ENCODE measurements at places on chromosomes 6 and 20. TPM values are rescaled to one million over a fixed set of nuclear protein-coding genes. Genes with fewer than 3 reads are reported as not detected.

DNA sequence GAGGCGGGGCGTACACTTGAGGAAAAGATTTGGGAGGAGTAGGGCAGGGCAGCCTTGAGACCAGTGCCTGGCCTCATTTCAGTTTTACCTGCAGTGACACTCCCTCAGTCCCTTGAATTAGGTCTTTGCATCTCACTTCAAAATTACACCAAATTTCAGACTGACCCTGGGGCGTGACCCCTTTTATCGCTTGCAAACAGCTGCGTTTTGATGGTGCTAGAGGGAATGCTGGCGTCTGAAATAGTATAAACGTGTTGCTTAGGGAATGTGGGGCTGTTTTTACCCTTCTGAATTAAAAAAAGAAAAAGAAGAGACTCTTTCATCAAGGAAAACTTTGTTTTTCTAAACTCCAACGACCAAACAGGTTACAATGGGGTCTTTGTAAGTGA, 21.0 kb downstream of the COL9A1 start:
- peak overlapping the region; percentile 43 for H3K4me3 ChIP-seq
- no peak for DNase-seq
- H3K36me3 ChIP-seq, result no peaks in the 10 kb centered on the region
- H3K4me1 ChIP-seq, result peaks cover 13% of the 10 kb centered on the region

DNA sequence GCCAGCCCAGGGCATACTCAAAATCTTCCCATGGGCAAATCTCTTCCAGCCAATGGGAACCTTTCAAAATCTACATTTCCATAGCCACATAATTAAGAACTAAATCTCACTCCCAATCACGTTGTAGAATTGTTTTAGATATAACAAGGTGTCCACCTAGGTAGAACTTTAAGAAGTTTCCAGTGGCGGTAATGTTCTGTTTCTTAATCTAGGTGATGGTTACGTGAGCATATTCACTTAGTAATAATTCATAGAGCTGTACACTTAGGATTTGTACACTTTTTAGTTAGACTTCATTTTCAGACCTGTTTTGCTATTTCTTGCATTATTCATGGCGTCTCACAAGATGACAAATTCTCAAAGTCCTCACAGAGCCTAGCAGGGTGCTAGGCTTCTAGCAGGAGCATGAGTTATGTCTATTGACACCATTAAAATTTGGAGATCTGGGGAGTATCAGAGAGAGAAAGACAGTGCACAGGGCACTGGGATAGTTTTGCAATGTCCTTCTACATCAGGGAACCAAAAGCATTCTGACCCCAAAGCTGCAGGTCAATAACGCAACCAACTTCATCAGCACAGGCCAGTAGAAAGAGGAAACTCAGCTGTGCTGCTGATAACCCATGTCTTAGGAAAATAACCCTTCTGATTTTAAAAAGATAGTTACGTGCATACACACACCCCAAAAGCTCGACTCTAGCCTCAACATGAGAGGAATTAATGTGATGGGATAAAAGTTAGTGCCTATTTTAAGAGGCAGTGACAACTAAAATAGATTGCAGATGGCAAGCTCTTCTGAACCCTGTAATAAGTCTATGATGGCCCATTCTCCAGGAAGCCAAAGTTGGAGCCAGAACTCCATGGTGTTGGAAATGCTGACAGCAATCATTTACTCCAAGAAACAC, 518.1 kb upstream of the JARID2 start:
- peaks cover 4% of the 10 kb centered on the region for H3K4me1 ChIP-seq
- no peaks in the 10 kb centered on the region for H3K36me3 ChIP-seq
- H3K27me3 ChIP-seq, result no peaks in the 10 kb centered on the region
- H3K4me3 ChIP-seq, result no peak overlapping the region

DNA sequence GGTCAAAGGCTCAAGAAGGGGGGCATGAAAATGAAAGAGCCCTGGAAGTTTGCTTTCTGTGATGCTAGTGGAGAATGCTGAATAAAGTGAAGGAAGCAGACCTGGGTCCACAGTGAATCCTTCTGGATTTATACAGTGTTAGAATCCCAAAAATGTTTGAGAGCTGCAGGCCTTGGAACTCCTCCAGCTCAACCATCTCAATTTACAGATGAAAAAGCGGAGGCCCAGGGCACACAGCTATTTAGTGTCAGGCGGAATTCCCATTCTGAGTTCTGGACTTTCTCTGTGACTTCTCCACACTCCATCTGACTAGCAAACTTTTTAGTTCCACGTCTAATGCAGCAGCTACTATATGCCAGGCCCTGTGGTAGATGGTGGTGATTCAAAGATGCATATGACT, 1.5 kb upstream of the PRSS35 start:
- no peak overlapping the region for H3K4me3 ChIP-seq
- DNase-seq, result no peak
- peaks cover 17% of the 10 kb centered on the region for H3K4me1 ChIP-seq
- H3K27ac ChIP-seq, result no peak overlapping the region

PNISR gene
- 60.9 TPM for total RNA-seq

DNA sequence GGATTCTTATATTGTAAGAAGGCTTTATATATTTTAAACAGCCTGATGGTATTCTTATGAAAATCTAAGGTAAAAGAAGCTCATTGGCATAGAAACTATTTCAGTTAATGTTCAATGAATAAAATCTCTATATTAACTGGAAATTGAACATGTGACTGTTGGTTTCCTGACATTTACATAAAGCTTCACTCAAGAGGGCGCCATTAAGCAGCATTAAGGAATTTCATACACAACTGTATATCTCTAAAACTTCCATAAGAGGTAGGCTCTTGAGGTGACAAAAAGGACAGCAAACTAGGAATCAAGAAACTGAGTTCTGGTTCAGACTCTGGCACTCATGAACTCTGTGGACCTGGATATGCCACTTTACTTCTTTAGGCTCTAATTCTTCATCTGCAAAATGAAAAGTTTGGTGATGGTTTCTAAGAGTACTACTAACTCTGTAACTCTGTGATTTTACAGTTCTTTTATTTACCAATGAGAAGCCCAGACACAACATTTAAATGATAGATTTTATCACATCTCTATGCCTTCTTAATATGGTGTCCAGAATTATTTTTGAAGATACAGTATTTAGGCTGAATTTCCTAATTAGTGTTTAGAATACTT, 147.5 kb downstream of the FLRT3 start:
- H3K27me3 ChIP-seq, result no peaks in the 10 kb centered on the region
- no peak overlapping the region for H3K27ac ChIP-seq
- no peaks in the 10 kb centered on the region for H3K4me1 ChIP-seq
- H3K4me3 ChIP-seq, result no peak overlapping the region
- H3K36me3 ChIP-seq, result no peaks in the 10 kb centered on the region

TFAP2B gene
- total RNA-seq, result not detected

CEP43 gene
- 7.7 TPM for total RNA-seq

- DNase-seq, result no peak
- H3K4me3 ChIP-seq, result no peak overlapping the region
- no peak overlapping the region for H3K27ac ChIP-seq
These were observed 454.6 kb upstream of the EYS start for GRCh38 chr6:66161546-66162108.

NKAIN2 gene
- total RNA-seq, result 0.13 TPM

DNA sequence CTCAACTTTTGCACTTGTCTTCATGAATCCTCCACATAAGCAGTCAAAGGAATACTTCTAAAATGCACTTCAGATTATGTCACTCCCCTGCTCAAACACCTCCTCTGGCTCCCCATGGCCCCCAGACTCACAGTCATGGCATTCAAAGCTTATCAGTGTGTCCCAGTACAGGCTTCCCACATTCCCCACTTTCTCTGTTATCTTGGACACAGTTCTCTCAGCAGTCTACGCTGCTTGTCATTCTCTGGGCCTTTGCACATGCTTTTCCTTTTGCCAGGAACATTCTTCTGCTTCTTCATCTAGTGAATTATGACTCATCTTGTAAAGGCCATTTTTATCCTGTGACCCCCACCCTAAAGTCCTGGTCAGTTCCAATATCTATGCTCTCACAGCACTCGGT, 31.8 kb downstream of the SLC13A3 start:
- H3K36me3 ChIP-seq, result no peaks in the 10 kb centered on the region
- H3K27ac ChIP-seq, result no peak overlapping the region
- no peaks in the 10 kb centered on the region for H3K4me1 ChIP-seq
- DNase-seq, result no peak

KLC4 gene
- total RNA-seq, result 22.9 TPM

- H3K27ac ChIP-seq, result no peak overlapping the region
- peak; percentile 89 for DNase-seq
- H3K27me3 ChIP-seq, result no peaks in the 10 kb centered on the region
- no peaks in the 10 kb centered on the region for H3K36me3 ChIP-seq
- peak overlapping the region; percentile 65 for H3K4me3 ChIP-seq
These were observed 1.3 kb upstream of the SLC35D3 start for GRCh38 chr6:136920671-136921380.

DNA sequence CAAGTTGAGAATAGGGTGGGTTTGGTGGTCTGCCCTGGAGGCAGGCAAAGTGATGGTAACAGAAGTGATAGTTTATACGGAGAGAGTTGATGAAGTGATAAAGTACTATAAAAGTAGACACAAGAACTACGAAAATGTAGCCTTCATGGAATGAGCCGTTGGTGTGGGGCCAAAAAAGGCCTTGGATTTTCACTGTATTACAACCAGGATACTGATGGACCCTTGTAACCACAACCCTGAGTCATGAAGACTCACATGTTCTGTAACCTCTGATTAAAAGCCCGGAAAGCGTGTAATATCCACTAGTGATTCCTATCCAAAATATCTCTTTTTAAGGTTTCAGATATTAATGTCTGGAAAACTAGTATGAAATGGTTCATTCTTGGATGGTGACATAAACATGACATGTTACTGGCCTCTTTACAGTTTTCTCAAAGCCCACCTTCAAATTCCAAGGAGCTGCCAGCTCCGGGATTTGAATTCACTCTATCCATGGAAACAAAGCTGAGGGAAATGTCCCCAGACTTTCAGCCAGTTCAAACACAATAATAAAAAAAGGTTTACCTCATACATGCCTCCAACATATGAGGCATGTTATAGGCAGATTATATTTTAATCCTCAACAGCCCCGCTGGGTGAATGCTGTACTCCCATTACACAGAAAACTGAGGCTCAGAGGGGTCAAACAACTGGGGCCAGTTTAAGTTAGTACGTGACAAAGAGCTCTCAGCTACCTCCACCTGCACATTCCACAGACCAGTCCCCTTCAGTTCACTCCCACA, 55.4 kb downstream of the MRPL14 start:
- H3K36me3 ChIP-seq, result no peaks in the 10 kb centered on the region
- no peak for DNase-seq
- peak overlapping the region; percentile 85 for H3K27ac ChIP-seq
- H3K4me3 ChIP-seq, result no peak overlapping the region

GRCh38 chr20:40265825-40266533, 423.1 kb downstream of the MAFB start:
- no peak overlapping the region for H3K27ac ChIP-seq
- no peaks in the 10 kb centered on the region for H3K27me3 ChIP-seq
- peak; percentile 74 for DNase-seq
- peaks cover 7% of the 10 kb centered on the region for H3K4me1 ChIP-seq

SEC63 gene
- total RNA-seq, result 24.2 TPM

- H3K36me3 ChIP-seq, result no peaks in the 10 kb centered on the region
- H3K27me3 ChIP-seq, result no peaks in the 10 kb centered on the region
- H3K27ac ChIP-seq, result no peak overlapping the region
These were observed 38.9 kb downstream of the RPP40 start for GRCh38 chr6:4964675-4965561.

- H3K4me1 ChIP-seq, result no peaks in the 10 kb centered on the region
- DNase-seq, result no peak
- no peaks in the 10 kb centered on the region for H3K36me3 ChIP-seq
- no peaks in the 10 kb centered on the region for H3K27me3 ChIP-seq
- H3K27ac ChIP-seq, result no peak overlapping the region
- no peak overlapping the region for H3K4me3 ChIP-seq
These were observed 236.3 kb upstream of the SOX4 start for GRCh38 chr6:21357262-21357661.

GRCh38 chr6:126761854-126762253, 356.6 kb upstream of the RSPO3 start:
- H3K4me3 ChIP-seq, result no peak overlapping the region
- H3K27ac ChIP-seq, result peak overlapping the region; percentile 66
- H3K27me3 ChIP-seq, result no peaks in the 10 kb centered on the region

- H3K27me3 ChIP-seq, result no peaks in the 10 kb centered on the region
- DNase-seq, result no peak
- H3K4me3 ChIP-seq, result no peak overlapping the region
- no peaks in the 10 kb centered on the region for H3K36me3 ChIP-seq
- H3K27ac ChIP-seq, result no peak overlapping the region
- H3K4me1 ChIP-seq, result peaks cover 13% of the 10 kb centered on the region
These were observed 488.3 kb downstream of the CDKAL1 start for GRCh38 chr6:21022343-21023107.

GRCh38 chr6:89707766-89708165, 69.2 kb upstream of the LYRM2 start:
- H3K36me3 ChIP-seq, result peaks cover 99% of the 10 kb centered on the region
- H3K27ac ChIP-seq, result no peak overlapping the region
- H3K4me3 ChIP-seq, result no peak overlapping the region
- no peaks in the 10 kb centered on the region for H3K4me1 ChIP-seq

- no peaks in the 10 kb centered on the region for H3K36me3 ChIP-seq
- H3K27me3 ChIP-seq, result peaks cover 79% of the 10 kb centered on the region
- H3K4me1 ChIP-seq, result no peaks in the 10 kb centered on the region
- no peak for DNase-seq
These were observed 8.9 kb upstream of the TCF15 start for GRCh38 chr20:618980-619379.

GRCh38 chr6:44234101-44235025, 11.0 kb downstream of the SLC29A1 start:
- peaks cover 93% of the 10 kb centered on the region for H3K4me1 ChIP-seq
- peaks cover 10% of the 10 kb centered on the region for H3K36me3 ChIP-seq
- DNase-seq, result peak; percentile 96

DNA sequence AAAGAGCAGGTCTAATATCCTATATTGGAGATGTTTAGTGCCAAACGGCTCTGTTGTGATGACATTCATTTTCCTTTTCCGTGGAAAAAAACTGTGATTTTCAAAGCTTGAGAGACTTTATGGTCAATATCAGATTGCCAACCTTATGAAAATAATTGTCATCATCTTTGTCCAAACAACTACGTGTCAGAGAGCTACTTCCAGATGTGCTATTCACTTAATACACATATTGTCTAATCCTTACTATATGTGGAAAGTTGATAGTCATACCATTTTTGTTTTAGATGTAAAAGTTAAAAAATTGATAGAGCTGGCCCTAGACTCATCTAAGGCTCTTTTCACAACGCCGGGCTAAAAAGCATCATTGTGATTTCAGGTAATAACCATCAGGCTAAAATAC, 550.0 kb downstream of the PHF3 start:
- H3K4me3 ChIP-seq, result no peak overlapping the region
- H3K4me1 ChIP-seq, result no peaks in the 10 kb centered on the region
- no peaks in the 10 kb centered on the region for H3K36me3 ChIP-seq
- no peaks in the 10 kb centered on the region for H3K27me3 ChIP-seq
- no peak overlapping the region for H3K27ac ChIP-seq

SEL1L2 gene
- not detected for total RNA-seq

DNA sequence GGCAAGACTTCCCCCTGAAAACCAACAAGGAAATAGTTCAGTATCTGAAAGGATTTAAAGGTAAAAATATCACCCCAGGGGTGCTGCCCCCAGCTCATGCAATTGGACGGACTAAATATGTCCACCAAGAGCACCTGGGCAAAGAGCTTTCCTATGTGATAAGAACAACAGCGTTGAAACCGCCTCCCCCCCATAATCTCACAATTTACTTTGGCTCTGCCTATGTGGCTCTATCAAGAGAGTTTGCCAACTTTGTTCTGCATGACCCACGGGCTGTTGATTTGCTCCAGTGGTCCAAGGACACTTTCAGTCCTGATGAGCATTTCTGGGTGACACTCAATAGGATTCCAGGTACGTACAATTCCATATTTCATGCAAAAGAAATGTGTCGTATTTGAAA, 35.8 kb downstream of the GCNT2 start:
- peak overlapping the region; percentile 55 for H3K4me3 ChIP-seq
- H3K36me3 ChIP-seq, result no peaks in the 10 kb centered on the region
- no peak for DNase-seq
- peaks cover 66% of the 10 kb centered on the region for H3K4me1 ChIP-seq
- no peaks in the 10 kb centered on the region for H3K27me3 ChIP-seq

All from esophagus muscularis mucosa (tissue), 4 donors.